Esophagus squamous epithelium (tissue), 5 donors: ENCODE measurements at places on chromosomes 7 and 10.

DNA sequence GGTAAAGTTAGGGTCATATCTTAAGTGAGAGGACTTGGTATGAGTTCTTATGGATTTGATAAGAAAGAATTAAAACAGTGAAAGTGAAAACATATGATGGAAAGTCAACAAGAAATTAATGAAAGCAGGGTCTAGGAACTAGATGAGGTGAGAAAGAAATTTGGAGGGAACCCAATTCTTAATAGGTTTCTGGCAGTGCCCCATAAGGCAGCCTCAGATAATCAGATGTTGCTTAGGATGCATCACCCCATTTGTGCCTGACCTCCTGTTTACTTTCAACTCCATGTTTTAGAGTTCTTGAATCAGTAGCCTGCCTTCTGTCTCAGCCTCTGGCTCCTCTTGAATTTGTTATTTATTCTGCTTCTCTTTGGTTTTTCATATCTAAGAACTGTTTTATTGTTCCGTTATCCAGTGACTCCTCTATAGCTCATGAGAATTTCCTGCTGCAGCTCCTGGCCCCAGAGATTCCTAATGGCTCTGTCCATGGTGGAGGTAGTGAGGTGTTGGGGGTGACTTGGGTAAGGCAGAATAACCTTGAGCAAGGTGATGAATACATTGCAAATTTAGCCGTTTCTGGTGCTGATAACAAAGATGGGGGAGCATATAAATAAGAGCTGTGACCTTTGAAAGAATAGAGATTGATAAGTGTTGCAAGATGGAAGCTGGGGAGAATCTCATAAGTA is 17.6 kb downstream of the ITGB8 start:
- DNase-seq = no peak

GRCh38 chr7:130013241-130013640 is 37.9 kb downstream of the ZC3HC1 start:
- DNase-seq = no peak

GRCh38 chr7:115549910-115550309 is 480.7 kb downstream of the TFEC start:
- no peak for DNase-seq

- DNase-seq = no peak
Observed at GRCh38 chr7:151168003-151168786, 701 bp upstream of the GBX1 start.

GRCh38 chr10:82628373-82628772 is 753.4 kb downstream of the NRG3 start:
- no peak for DNase-seq

DNA sequence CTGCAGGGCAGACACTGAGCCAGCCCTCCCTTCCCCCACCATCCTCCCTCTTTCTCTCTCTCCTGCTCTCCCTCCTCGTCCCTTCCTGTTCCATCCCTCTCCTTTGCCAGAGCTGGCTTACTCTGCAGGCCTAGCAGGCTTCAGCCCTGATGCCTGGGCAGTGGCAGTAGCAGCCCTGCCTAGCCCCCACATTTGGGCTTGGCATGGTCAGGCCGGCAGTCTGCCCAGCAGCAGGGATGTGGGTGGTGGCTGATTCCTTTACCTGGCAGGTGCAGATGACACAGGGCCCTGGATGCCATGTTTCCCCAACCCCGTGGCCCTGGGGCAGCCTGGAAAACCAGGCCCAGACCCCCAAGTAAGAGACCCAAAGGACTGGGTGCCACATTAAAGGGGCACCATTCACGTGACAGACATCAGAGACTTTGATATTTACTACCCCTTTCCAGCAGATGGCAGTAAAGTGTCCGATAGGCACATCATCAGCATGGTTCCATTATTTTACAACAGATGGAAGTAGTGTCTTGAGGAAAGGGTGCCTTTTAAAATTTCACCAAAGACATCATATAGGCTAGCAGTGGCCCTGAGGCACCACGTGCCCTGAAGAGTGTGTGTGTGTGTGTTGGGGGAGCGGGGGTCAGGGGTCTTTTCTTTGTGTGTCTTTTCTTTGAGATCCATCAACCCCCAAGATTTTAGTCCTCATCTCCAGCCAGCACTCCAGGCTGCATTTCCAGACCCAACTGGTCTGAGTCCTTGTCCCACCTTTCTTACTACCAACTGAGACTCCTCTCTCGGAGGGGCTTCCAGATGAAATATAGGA is 5.9 kb downstream of the KCP start:
- no peak for DNase-seq

DNA sequence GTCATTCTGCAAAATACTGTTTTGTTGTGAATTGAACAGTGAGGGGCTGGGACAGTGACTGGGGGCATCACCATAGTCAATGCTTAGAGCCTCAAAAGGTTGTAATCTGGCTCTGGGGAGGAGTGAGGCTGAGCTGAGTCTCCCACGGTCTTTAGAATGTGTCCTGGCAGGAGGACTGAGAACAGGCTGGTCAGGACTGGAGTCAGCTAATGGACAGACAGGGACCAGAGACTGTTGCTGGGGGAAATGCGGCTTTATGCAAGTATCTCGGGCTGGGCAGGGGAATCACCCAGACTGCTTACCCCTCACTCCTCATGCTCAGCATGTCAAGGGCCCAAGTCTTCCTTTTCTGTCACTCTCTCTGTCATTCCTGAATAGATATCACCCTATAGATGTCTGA is 346.5 kb downstream of the TYW1 start:
- DNase-seq = no peak

- no peak for DNase-seq
Observed at GRCh38 chr7:101862280-101863220, 45.1 kb downstream of the CUX1 start.

DNA sequence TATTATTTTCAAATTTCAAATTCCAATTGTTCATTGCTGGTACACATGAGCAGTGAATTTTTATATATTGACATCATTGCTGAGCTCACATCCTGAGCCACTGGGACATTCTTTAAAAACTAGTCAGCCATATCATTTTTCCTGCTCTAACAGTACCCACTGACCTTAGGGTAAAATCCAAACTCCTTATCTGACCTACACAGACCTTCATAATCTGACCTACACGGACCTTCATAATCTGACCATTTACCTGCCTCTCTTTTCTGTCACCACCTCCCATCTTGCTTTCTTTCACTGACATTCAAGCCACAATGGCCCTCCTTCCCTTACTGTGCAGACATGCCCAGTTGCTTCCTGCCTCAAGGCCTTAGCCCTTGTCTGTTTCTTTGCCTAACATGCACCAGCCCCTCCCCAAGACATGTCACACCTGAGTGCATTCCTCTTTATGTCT is 16.1 kb upstream of the CUZD1 start:
- DNase-seq = no peak

GRCh38 chr7:39950473-39951225 is 593 bp downstream of the CDK13 start:
- no peak for DNase-seq

DNA sequence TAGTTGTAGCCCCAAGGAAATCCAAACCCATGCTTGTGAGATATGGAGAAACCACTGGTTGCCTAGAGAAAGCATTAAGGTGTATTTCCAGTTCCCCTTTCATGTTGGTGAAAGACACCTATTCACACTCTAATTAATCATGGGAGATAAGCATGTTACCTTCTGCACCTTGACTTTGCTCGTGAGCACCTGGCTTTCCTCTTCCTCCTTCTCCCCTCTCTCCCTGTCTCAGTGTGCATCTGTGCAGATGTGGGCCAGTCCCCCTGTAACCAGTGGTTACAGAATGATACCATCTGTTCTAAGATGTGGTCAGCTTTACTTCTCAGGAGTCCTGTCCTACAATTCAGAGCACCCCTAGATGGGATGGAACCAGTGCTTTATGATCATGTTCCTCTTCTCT is 160.6 kb downstream of the LCOR start:
- DNase-seq = no peak

- no peak for DNase-seq
Observed at GRCh38 chr7:74561898-74562613, 95.5 kb upstream of the GTF2I start.

DNA sequence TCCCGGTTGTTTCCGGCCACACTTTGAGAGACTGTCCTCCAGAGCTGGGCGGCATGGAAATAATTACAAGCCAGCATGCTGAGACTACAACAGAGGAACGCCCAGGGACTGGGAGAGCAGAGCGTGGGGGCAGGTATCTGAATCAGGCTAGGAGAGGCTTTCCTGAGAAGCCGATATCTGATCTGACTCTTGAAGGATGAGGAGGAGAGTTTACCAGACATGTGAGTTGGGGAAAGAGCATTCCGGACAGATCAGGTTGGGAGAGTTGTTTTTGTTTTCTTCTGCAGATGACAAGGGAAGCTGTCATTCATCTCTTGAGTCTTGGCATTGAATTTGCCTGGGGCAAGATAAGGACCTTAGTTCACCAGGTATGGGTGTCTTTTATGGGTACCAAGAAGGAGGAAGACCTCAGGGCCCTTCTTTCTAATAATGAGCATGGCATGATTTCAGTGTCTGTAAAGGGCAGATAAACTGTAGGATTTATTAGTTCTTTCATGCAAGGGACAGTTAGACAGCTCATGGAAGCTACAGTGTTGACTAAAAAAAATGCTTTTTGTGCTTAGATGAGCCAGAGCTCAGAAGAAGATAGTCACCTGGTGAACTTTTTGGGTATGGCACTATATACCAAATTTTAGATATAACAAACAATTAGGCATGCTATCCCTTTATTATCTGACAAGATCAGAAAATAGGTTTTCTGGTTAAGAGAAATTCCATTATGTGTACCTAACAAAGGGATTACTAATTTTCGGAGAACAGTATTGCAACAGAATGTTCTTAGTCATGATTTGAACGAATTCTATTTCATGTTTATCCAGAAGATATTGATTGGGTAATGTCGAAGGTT is 36.2 kb downstream of the WBP1L start:
- DNase-seq = no peak

DNA sequence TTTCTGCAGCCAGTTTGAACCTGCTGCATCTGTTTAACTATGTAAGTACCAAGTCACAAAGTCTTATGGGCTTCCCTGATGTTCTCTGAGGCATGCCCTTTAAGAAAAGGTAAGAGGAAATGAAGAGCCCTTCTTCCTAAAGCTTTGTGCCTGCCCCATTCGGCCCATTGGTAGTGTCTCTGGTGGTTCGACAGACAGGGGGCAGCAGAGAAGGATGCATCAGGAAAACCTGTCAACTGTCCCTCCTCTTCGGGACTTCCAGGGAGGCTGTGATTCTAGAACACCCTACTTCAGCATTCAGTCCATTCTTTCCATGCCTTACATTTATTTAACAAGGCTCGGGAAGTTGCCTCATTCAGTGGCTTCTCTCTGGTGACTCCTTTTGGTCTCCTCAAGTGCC is 1.9 kb upstream of the SFRP4 start:
- DNase-seq = no peak

DNA sequence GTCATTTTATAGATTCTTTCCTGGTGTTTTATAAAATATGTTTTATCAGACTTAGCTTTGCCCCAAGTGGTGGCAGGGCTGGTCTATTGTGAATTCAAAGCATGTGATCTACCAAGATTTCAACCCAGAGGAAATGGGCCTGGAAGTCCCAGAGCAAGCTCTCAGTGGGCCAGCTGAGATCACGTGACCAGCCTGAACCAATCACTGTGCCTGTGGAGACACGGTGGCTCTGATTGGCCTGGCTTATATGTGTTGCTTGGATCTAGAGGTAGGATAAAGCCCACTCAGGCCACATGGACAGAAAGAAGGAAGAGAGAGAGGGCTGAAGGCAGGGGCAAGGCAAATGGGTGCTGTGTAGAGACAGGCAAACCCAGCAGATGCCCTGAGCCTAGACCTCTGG is 65.5 kb upstream of the GATA3 start:
- no peak for DNase-seq

- no peak for DNase-seq
Observed at GRCh38 chr10:96222908-96223307, 48.5 kb downstream of the BLNK start.

GRCh38 chr10:61992059-61992460 is 90.6 kb downstream of the ARID5B start:
- no peak for DNase-seq

DNA sequence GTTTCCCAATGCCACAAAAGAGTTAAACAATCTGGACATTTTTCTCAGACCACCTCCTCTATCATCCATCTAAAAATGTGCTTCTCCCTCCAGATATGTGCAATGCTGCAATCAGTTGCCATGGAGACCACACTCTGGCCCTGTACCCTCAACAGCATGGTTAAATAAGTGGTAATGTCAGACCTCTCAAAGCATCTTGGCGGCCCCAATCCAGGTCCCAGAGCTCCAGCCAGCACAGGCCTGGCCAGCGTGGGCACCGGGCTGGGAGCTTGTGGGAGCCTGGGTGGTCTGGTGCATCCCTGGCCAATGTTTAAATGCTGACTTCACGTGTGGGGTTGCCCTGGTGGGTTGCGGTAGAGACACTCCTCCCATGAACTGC is 362.9 kb upstream of the ZNF32 start:
- no peak for DNase-seq

- no peak for DNase-seq
Observed at GRCh38 chr10:79098596-79099015, 29.8 kb downstream of the ZMIZ1 start.

DNA sequence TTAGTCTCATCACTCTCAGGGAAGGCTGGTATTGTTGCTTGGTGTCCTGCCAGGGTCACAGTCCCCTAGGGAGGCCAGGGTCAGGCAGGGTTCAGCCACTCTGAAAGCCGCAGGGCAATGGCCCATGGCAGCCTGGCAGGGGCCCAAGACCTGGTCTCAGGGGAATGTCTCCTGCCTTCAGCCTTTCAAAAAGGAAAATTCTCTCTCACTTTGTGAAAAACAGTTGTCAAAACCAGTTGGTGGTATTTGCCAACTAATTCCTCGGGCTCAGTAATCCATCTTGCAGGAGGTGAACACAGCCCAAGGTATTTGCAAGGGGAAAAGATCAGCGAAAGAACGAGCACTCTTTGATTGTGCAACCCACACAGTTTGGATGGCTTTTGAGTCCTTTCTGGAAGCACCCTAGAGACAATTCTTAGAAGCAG is 101.5 kb downstream of the JCAD start:
- DNase-seq = no peak

DNA sequence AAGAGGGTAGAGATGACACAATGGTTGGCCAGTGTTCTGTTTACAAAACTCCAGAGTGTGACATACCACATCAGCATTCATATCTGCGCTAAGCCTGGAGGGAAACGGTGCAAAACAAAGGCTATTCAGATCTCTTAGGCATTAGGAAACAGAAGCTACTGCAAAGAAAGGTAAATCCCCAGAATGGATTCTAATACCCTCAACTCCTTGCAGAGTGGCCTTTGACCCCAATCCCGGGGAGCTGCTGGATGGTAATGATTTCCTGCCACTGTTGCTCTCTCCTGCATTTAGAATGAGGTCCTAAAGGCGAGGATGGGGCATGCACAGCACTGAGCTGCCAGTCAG is 65.2 kb downstream of the AOAH start:
- no peak for DNase-seq

GRCh38 chr7:14501436-14501835 is 401.1 kb downstream of the DGKB start:
- DNase-seq = no peak

DNA sequence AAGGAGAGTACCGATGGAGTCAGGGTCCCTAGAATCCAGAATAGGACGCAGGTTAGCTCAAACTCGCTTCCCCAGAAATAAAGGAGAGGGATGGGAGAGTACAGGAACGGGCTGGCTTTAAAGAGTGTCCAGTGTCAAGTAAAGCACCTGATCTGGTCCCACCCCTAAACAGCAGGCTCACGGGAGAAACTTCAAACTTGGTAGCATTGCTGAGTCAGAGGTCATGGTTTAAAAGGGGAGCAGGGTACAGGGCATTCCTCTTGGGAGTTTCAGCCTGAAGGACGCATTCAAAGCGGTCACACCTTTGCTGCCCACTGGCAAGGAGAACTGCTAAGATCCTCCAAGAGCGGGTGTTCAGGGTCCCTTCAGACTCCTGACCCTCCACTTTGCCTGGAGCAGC is 140.7 kb downstream of the GLI3 start:
- DNase-seq = no peak

GRCh38 chr10:26486990-26487850 is 49.1 kb downstream of the APBB1IP start:
- DNase-seq = no peak
